ENCODE measurements at places on chromosomes 13 and 19.

GRCh38 chr13:49216334-49216733 lies 3.8 kb upstream of the MLNR start:
- no peak for DNase-seq

GRCh38 chr13:33169273-33169980 lies 116.1 kb downstream of the STARD13 start:
- DNase-seq: no peak

DNA sequence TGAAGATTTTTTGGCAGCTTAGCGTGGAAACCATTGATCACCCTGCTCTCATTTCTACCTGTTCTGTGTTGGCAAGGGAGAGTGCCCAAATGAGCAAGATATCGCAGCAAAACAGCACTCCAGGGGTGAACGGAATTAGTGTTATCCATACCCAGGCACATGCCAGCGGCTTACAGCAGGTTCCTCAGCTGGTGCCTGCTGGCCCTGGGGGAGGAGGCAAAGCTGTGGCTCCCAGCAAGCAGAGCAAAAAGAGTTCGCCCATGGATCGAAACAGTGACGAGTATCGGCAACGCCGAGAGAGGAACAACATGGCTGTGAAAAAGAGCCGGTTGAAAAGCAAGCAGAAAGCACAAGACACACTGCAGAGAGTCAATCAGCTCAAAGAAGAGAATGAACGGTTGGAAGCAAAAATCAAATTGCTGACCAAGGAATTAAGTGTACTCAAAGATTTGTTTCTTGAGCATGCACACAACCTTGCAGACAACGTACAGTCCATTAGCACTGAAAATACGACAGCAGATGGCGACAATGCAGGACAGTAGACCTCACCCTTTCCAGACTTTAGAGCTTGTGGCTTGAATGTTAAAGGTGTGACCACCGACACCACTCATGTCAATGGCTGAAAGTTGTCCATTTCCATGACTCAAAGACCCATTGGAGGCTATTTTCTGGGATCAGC lies 5.8 kb downstream of the CEBPG start:
- DNase-seq: no peak

GRCh38 chr13:32822771-32823170 lies 193.5 kb upstream of the KL start:
- DNase-seq: no peak

GRCh38 chr13:20475927-20476691 lies 49.5 kb downstream of the CRYL1 start:
- DNase-seq: peak; percentile 71

GRCh38 chr13:99657848-99658260 lies 156.6 kb downstream of the TM9SF2 start:
- DNase-seq: no peak

GRCh38 chr13:112772929-112773328 lies 83.1 kb downstream of the ATP11A start:
- no peak for DNase-seq

DNA sequence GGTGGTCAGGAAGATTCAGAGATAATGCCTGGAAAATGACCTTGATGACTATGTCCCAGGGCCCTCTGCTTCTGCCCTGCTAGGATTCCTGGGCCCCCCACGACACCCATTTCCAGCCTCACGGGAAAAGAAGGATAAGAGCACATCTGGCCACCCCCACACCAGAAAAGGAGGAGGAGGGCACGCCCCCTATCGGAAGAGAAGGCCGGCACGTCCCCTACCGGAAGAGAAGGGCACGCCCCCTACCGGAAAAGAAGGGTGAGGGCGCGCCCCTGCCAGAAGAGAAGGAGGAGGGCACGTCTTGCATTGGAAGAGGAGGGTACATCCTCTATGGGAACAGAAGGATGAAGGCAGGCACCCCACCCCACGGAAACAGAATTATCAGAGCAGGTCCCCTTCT lies 84.3 kb downstream of the IER2 start:
- peak; percentile 79 for DNase-seq

DNA sequence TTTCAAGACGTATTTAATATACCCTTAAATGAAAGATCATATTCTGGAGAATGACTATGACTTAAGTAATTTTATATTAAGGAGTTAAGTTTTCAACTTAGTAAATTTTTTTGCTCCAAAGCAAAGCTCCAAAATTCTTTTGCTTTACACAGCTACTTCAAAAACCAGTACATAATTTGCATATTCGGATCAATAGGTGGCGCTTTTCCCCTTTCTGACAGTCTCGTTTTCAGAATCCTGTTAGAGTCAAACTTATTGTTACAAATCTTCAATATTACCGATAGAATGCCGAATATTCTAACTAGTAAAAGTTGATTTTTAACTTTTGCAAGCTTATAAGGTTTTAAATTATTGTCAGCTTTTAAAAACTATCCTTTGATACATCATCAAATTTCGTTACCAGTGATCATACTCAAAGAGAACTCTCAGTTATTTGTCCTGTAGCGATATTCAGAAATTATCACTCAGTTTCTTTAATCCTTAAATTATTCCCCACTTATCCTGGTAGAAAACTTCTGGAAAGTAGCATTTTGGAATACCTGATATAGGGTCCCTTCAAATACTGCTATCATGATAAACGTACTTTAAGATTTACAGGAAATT lies 852.7 kb upstream of the KLHL1 start:
- peak; percentile 5 for DNase-seq

- DNase-seq: peak; percentile 85
These were observed 10.1 kb downstream of the NOSIP start for GRCh38 chr19:49570138-49570856.

- no peak for DNase-seq
These were observed 140.9 kb upstream of the UBL3 start for GRCh38 chr13:29991343-29991742.

GRCh38 chr13:108326309-108326708 lies 56.8 kb downstream of the TNFSF13B start:
- peak; percentile 9 for DNase-seq

GRCh38 chr13:50584856-50585580 lies 258.5 kb downstream of the DLEU7 start:
- DNase-seq: no peak

- no peak for DNase-seq
These were observed 79.5 kb downstream of the TEX29 start for GRCh38 chr13:111399776-111400538.

GRCh38 chr13:111388851-111389500 lies 68.5 kb downstream of the TEX29 start:
- no peak for DNase-seq

DNA sequence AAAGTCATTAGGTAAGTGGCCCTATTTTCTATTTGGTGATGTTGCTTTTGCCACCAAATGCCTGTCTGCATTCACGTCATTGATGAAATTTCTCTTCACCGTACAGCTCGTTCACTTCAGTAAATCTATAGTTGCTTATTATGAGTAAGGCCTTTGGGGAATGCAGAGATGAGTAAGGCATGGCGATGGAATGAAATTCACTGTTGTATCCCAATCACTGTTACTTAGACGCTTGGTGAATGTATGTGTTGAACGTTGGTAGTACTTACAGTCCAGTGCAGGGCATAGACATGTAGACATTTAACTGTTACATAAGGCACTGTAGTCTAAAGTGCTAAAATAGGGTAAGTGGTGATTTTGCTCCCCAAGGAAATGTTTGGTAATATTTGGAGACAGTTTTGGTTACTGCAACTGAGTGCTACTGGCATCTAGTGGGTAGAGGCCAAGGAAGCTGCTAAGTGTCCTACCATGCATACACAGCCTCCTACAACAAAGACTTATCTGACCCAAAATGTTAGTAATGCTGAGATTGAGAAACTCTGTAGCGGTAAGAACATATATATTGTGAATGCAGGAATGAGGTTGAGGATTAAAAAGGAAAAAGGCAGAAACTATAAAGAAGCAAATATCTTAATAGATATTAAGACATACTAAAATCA lies 5.8 kb downstream of the AKAP11 start:
- no peak for DNase-seq

DNA sequence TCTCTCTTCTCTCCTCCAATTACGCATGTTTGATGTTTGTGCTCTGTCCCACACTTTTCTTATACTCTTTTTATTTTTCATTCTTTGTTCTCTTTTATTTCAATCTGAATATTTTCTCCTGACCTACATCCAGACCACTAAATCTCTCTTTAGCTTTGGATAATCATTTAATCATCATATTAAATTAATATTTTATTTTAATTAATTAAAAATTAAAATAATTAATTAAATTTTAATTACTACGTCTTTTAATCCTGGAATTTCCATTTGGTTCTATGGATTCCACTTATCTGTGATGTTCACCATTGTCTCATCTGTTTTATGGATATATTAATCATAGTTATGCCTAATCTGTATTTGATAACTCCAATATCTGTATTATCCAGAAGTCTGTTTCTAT lies 62.4 kb downstream of the SPACA7 start:
- DNase-seq: no peak

DNA sequence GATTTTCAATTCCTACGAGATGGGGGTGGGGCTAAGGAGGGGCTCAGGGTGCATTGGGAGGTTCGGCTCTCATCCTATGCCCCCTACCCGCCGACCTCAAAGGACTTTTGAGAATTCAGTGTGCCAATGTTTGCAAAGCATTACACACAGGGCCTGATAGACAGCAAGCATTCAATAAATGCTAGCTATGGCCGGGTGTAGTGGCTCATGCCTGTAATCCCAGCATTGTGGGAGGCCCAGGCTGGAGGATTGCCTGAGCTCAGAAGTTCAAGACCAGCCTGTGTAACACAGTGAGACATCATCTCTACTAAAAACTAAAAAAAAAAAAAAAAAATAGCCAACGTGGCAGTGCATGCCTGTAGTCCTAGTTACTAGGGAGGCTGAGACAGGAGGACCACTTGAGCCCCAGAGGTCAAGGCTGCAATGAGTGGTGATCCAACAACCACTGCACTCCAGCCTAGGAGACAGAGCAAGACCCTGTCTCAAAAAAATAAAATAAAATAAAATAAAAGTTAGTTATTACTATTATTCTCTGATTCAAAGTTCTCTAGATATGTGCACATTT lies 1.9 kb upstream of the CBLC start:
- no peak for DNase-seq

DNA sequence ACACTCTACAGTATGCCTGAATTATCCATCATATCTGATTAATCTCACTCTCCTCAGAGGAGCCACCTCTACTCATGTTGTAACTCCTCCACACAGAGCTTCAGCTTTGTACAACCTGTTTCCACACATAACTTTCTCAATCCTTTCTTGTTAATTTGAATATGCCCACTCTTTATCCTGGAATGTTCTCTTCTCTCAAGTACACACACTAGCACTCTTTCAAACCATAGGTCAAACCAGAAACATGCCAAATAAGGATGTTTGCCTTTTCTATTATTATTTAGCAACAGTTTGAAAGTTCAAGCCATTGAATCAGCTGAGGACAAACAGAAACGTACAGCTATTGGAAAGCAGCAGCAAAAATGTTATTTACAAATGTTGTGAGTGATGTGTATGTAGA lies 110.3 kb downstream of the MIPEP start:
- DNase-seq: no peak

DNA sequence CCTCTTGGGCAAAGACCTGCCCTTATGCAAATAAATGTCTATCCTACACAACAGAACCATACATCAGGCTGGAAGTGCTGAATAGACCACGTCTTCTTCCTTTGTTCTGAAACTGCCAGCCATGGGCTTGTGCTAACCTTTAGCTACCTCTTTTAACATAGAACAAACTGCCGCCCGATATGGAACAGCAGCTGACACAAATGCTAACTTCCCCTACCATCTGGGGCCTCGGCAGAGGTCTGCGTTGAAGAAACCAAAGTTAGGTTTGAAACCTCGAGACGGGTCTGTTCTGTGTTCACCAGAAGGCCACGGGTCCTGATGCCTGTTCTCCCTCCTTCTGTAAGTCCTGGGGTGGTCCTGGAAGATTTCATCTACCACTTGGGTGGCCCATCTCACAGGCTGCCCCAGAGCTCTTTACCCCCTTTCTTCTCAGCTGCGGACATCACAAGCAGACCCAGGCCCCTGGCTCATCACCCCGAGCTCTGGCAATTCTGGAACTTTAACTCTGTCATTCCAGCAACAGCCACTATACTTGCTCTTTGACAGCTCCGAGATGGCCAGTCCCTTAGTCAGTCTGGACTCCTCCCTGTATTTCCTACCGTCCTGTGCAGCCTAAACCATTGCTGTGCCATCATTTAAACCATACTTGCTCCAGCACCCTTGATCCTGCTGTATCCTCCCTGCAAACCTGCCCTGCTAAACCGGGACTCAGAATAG lies 146.7 kb downstream of the USP12 start:
- no peak for DNase-seq

- no peak for DNase-seq
These were observed 2.9 kb downstream of the SBNO2 start for GRCh38 chr19:1170938-1171754.

DNA sequence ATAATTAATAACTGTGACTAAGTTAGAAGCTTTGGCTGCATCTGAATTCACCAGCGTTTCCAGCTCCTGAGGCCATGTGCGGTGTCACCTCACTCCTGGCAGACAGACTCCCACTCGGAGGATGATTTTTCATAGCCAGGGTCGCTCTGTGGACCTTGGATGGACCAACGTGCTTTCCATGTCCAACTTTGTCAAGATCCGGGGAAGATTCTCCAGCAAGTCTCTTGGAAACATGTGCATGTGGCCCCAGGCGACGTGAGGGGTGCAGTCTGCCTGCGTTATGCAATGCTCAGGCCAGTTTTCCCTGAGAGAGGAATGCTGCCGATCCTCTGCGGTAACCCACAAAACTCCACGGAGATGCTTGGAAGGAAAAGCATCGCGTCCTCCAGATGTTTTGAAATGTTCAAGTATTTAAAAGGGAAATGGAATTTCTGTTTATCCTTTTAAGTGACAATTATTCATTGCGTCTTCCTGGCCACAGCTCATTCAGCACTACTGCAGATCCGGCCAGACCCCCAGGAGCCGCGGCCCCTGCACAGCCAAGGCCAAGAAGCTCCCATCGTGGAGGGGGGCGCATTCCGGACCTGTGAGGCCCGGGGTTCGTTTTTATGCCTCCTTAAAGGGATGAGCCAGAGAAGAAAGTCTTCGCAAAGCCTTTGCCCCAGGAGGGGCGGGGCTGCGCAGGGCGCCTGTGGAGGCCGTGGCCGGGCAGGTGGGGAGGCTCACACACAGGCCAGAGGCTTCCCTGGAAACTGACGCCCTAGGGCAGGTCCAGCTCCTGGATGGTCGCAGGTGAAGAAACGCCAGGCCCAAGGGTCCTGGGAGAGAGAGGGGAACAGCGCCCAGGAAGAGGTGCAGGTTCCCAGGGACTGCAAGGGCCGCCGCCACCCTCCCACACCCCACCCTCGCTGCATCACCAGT lies 46.0 kb downstream of the C13orf46 start:
- no peak for DNase-seq
